Effector memory CD4-positive, alpha-beta T cell (primary cell): ENCODE measurements at places on chromosomes 3 and 15.

DNA sequence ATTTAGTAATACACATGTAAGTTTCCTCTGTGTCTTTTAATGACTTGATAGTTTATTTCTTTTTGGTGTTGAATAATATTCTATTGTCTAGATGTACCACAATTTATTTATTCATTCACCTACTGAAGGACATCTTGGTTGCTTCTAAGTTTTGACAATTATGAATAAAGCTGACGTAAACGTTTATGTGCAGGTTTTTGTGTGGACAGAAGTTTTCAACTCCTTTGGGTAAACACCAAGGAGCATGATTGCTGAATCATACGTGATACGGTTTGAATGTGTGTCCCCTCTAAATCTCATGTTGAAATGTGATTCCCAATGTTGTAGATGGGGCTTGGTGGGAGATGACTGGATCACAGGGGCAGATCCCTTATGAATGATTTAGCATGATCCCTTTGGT is 21.5 kb downstream of the SPESP1 start:
- no peak for DNase-seq

DNA sequence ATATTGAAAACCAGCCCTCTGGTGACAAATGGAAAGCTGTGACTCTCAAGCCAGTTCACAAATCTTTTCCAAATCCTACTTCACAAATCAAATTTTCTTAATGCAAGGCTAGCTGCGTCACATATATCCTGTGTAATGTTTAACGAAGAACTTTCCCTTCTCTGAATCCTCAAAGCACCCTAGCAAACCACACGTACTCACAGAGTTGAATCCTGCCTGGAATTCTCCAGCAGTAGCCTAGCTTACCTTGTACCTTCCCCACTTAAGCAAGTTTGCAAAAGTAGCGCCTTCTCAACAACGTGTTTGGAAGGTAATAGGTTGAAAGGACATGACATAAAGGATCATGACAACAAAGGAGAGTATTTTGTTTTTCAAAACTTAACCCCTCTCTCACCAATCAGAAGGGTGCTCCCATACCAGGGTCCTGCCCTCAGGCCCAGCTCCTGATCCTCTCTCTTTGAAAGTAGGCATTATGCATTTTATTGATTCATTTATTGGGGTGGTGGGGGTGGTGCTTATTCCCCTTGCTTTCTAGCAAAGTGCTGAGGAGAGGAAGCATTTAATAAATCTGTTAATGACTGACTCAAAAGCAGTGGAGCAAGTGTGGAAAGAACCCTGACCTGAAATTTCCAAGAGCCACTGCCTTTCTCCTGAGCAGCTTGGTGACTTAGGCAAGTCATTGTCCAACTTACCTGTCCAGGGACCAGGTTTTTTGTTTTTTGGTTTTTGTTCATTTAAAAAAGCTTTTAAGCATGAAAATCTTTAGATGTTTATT is 531.6 kb downstream of the MECOM start:
- DNase-seq, result no peak

DNA sequence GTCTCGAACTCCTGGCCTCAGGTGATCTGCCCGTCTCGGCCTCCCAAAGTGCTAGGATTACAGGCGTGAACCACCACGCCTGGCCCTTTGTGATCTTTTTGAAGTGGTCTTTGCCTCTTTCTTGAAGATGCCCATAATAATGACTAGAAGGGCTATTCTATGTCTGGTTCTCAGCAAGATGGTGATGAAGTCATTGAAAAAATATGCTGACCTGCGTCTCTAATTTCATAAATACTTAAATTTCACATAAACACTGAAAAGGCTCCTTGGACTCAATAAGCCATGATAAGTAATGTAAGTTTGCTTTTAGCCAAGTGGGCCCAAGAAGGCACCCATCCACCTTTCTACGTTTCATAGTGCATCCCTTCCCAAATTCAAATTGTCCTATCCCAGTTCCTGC is 775 bp upstream of the MAPK6 start:
- DNase-seq, result no peak

GRCh38 chr15:45715528-45715927 is 80.7 kb downstream of the SQOR start:
- no peak for DNase-seq

DNA sequence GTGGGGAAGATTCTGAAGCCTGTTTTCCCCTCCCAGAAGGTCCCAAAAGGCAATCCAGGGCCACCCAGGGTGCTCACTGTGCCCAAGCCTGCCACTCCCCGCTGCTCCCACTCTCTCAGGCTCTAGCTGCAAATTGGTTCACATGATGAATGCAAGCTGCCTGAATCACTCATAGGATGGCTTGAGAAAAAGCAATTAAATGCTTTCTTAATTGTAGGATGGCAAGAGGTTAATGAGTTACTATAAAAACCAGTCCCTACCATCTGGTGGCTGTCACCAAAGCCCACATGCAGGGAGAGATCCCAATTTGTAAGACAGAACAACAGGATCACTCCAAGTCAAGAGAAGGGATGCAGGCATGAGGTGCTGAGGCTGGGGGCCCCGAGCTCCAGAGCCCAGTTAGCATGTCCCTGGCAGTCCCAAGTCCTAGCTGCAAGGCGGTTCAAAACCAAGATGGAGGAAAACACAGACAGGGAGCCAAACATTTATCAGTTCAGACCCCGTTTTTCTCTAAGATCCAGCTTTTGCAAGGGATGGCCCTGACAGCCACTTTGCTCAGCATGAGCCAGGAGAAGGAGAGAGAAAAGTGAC is 207.1 kb downstream of the UACA start:
- DNase-seq, result no peak

- DNase-seq, result no peak
Observed at GRCh38 chr3:70702132-70702531, 389.7 kb upstream of the MDFIC2 start.

- no peak for DNase-seq
Observed at GRCh38 chr15:82621970-82622369, 25.2 kb downstream of the CPEB1 start.

GRCh38 chr3:14823910-14824629 is 5.3 kb downstream of the FGD5 start:
- DNase-seq, result no peak

DNA sequence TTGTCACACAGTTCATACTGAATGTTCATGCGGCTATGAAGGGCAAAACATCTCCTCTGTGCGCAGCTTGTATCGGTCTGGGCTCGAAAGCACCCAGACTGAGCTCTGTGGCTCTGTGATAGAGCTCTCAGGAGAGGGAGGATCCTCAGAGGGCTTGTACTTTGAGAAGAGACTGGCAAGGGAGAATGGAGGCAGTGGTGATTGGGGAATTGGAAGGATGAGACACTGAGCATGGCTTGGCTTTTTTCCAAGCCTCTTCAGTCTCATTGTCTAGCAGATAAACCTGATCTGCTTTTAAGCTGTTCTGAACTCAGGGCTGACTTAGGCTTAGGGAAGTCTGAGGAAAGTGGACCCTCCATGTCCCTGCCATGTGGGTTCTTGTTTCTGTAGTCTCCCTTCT is 43.0 kb downstream of the RAD54L2 start:
- no peak for DNase-seq

DNA sequence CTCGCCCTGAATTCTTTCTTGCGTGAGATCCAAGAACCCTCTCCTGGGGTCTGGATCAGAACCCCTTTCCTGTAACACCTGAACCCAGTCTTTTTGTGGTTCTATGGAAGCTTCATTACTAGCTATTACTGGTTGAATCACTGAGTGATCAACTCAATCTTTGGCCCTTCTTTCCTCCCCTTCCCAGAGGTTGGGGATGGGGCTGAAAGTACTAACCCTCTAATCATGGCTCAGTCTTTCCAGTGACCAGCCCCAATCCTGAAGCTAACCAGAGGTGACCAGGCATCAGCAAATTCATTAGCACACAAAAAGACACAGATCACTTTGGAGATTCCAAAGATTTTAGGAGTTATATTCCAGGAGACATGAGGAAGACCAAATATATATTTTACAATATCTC is 39.5 kb downstream of the HERC1 start:
- DNase-seq, result no peak

DNA sequence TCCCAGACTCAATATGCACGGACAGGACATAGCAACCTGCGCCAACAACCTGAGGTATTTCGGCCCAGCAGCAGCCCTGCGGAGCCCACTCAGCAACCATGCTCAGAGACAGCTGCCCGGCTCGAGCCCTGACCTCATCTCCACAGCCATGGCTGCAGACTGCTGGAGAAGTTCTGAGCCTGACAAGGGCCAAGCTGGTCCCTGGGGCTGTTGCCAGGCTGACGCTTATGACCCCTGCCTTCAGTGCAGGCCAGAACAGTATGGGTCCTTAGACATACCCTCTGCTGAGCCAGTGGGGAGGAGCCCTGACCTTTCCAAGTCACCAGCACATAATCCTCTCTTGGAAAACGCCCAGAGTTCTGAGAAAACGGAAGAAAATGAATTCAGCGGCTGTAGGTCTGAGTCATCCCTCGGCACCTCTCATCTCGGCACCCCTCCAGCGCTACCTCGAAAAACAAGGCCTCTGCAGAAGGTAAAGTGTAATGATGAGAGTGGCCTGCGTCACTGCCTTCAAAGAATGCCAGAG is 25.5 kb downstream of the TMEM41A start:
- no peak for DNase-seq

DNA sequence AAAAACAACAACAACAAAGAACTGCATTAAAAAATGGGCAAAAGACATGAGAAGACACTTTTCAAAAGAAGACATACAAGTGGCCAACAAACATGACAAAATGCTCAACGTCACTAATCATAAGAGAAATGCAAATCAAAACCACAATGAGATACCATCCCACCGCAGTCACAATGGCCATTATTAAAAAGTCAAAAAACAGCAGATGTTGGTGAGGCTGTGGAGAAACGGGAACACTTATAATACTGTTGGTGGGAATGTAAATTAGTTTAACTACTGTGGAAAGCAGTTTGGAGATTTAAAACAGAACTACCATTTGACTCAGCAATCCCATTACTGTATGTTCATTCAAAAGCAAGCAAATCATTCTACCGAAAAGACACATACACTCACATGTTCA is 15.1 kb downstream of the EIF1B start:
- DNase-seq, result no peak

DNA sequence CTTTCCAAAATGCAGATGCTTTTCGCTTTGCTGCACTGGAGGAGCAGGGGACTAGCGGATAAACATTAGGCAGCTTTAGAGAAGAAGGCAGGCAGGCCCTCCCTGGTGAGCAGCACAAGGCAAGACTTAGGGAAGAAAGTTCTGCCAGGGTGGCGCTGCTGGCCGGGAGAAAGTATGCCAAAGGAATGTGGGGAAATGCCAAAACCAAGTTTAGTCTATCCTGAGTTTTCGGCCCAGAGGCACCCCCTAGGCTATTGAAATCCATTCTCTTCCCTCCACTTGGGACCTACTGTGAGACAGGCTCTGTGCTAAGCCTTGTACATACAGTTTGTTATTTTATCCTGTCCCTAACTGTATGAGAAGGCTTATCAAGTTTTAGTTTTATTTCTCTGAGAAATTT is 9.2 kb downstream of the SHC4 start:
- DNase-seq, result no peak

- no peak for DNase-seq
Observed at GRCh38 chr3:95424279-95424678, 1361.4 kb downstream of the NSUN3 start.

GRCh38 chr3:64110071-64110470 is 86.8 kb upstream of the PSMD6 start:
- no peak for DNase-seq

GRCh38 chr3:58567251-58567515 is 10.0 kb downstream of the FAM107A start:
- no peak for DNase-seq

DNA sequence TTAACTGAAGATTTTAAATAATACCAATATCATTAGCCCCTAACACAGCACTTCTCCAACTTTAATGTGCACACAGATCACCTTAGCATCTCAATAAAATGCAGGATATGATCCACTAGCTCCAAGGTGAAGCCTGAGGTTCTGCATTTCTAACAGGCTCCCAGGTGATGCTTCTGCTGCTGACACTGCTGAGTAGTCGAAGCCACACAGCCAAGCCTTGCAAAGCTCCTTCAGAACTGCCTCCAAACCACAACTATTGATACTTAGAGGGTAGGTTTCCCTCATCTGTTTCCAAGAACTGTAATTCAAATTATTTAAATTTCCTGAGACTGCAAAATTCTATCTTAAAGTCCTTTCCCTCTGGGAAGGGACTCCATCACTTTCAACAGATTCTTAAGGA is 3.9 kb downstream of the RIOX2 start:
- DNase-seq, result no peak

DNA sequence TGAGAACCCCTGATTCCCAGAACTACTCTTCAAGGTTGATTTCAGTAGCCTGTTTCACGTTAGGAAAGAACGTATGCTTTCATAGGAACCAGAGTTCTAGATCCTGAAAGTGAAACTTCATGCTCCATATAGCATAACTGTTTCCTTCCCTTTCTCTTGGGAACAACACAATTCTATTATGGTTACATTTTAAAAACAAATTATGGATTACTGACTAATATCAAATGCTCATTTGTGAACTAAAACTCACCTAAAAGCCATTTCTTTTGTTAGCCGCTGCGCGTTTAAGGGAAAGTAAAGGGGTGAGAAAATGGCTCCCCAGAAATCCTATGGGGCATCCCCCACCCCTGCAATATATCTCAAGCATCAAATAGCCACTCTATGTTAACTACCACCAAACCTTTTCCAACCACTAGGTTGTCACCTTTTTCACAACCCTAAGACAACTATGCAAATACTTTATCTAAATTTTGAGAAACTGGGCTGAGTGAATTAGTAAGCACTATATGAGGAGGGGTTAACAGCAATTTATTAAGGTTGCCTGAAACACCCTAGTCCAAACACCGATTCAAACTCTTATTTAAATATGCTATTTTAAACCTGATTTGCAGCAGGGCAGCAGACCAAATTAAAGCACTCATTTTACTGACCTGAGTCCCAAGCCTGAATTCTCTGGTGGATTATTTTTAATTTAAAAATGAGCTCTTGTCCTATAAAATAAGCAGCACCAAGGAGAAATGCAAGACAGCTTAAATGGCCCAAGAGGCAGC is 2.4 kb downstream of the SIAH2 start:
- no peak for DNase-seq

GRCh38 chr3:157495846-157496245 is 7.4 kb downstream of the VEPH1 start:
- no peak for DNase-seq

DNA sequence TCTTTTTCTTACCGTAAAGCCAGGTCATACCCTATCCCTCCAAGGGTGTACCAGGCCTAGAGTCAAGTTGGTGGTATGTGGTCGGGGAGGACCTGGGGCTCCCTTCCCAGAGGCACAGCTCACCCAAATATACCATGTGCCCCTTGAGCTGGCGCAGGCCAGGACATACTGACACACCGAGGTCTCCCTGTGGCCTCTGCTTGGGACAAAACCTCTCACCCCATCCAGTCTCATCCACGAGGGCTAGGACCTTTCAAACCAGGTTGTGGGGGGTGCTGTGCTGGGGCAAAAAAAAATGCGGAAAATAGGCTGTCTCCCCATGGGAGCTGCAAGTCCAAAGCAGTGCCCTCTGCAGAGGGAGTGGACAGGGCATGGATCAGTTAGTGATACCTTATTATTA is 22.8 kb downstream of the PTH1R start:
- no peak for DNase-seq

DNA sequence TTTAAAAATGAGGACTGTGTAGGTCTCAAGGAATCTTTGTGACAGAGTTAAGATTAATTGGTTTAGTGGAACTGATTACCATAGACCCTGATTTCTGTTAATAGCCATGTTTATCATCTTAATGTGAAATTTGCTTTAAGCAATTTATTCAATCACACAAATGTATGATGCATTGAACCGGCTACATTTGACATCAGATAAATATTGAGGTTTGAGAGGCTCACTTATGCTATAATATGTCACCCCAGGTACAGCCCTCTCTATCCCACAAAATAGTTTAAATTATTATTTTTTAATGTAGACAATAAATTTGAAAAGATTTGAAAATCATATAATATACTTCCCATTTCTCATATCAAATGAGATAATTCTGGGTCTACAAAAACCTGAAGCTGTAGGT is 413.3 kb downstream of the NAALADL2 start:
- no peak for DNase-seq
